ENCODE measurements at places on chromosomes 16 and 17.

GRCh38 chr17:8223356-8224126 is 13.2 kb upstream of the AURKB start:
- DNase-seq = peak; percentile 53

DNA sequence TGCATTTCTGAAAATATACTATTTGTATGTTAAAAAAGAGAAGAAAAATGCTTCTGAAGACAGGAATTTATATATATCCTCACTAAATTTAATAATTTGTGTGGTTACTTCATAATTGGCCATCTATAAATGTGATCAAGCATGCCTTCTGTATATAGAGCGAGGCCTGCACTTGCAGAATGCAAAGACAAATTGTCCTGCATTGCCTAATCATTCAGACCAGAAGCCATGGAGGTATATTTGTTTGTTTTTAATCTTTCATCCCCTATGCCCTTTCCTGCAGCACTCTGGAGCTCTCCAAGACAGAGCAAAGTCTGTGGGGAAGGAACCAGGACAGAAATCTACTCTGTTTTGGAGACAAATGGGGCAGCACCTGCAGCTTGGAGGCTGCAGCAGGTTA is 23.8 kb upstream of the DDX52 start:
- no peak for DNase-seq

GRCh38 chr17:77872714-77873499 is 85.6 kb upstream of the TNRC6C start:
- DNase-seq = no peak

DNA sequence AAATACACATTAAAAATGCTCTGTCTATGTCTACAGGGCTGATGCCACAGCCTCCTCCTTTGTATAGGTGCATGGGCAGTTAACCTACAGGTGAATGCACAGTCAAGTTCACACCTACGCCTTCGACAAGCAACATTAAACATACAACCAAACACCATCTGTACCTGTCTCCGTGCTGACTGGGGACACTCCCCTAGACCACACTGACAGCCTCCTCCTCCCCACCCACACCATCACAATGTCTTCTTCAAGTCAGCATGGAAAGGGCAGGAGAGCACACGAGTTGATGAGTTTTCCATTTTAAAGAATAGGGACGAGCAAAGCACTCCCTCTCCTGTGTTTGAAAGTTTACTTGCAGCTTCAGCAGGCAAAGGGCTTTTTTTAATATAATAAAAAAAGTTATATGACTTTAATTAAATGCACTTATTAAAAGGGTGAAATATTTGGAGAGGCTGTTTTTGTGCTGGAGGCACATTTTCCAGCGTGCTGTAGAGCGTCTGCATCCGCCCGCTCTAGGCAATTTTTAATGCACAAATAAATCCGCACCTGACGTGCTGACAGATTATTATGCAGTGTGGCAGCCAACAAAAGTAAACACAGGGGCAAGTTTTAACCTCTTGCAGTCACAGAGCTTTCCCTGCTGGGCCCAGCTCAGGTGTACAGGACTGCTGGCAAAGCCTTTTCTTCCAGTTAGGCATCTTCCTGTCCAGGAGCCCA is 367.9 kb downstream of the SOX9 start:
- no peak for DNase-seq

DNA sequence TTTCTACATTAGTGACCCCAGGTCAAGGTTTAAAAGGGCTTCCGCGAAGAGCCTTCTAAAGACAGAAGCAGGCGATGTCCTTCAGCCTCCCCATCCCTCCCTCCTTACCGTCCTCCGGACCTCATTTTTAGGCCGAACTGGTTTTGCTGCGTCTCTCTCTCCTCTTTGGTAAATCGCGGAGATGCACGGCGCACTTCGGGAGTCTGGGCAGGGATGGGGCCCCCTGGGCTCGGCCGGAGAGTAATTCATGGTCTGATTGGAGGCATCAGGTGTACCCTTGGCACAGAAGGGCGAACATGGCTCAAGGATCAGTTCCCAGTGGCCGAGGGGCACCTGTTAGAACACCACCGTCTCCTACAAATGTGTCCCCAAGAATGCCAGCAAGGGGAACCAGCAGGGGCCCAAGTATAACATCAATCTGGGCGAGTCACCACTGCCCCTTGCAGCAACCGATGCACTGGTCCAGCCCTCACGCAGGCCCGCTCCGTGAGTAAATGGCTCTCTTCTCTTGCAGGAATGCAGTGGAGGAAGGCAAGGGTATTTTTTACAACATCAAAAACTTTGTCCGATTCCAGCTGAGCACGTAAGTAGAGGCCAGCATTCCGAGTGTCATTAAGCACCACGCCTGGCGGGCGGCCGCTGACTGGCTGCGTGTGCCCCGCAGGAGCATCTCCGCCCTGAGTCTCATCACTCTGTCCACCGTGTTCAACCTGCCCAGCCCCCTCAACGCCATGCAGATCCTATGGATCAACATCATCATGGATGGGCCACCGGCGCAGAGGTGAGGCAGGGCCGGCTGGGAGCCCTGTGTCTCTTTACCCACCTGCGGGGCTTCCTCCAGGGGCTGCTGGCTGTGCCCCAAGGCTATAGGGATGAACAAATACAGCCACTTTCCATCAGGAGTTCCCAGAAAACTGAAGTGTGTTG is 45.6 kb downstream of the MEAK7 start:
- DNase-seq = no peak

GRCh38 chr17:2982854-2983253 is 80.6 kb downstream of the OR1D5 start:
- DNase-seq = no peak

DNA sequence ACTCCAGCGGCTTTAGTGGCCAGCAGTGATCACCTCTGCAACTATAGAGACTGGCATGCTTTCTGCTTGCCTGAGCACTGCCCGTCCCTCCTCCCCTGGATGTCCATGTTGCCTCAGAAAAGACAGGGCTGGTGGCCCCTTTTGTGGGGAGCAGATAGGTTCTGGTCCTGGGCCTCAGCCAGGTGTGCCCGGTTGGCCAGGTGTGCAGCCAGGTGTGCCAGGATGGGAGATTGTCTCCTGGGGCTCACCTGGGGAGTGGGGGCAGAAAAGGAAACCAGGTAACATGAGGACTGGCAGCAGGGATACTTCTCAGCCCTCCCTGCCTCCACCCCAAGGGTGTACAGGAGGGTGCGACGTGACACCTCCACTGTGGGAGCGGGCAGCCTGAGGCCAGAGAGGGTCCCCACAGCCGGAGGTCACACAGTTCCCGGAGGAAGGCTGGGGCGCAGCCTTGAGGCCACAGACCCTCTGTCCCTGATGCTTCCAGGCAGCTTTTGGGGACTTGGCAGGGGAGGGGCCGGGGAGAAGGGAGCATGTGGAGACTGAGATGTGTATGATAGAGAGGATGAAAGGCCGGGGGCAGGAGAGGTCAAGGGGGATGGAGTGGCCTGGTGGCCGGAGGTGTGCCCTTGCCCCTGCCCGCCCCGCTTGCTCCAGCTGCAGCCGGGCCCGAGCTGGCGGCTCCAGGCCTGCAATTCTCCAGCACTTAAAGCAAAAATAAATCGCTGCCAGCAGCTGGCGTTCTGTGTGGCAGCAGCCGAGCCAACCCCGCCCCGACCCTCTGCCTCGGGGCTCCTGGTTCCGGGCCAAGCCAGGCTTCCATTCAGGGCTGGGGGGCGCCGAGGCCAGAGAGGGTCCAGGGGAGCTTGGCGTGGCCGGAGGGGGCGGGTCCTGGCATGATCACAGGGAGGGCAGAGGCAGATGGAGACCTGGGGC is 6.7 kb downstream of the KCNJ12 start:
- DNase-seq = no peak

DNA sequence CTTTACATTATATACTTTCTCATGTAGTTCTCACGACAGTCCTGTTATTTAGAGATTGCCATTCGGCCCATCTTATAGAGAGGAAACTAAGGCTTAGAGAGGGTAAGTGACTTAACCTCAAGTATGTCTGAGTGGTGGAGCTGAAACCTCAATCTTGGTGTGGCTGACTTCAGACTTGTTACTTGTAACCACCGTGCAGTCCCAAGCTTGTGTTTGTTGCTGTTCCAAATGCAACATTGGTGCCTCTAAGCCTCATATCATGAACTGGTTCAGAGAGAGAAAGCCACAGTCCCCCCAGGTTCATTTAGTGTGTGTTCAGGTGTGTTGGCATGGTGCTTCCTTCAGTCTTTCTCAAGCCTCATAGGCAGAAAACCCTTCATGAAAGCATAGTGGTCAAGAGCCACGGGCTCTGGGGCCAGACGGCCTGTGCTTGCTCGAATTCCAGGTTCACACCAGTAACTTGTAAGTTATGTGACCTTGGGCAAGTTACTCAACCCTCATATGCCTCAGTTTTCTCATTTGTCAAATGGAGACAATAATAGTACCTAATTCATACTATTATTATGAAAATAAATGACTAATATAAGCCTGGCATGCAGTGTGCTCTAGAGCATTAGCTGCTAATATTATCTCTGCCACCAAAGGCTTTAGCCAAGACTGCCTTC is 39.9 kb downstream of the CDH1 start:
- DNase-seq = no peak

- no peak for DNase-seq
Measured at GRCh38 chr16:69199382-69199781, 12.4 kb downstream of the SNTB2 start.

DNA sequence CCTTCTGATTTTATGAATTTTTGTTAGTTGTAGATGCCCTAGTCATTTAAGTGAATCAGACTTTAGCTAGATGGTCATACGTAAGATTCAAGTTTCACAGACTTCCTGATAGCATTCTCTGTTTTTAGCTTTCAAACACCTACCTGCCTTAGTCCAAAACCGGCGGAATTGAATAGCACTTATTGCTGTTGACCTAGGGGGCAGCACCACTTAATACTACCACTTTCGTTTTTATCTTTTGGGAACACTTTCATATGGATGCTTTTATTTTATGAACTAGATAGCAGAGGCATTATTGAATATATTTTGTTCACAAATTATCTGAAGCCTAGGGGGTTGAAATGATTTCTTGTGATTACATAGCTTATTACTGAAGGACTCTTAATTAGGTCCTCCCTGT is 31.5 kb downstream of the TADA2A start:
- DNase-seq = no peak

DNA sequence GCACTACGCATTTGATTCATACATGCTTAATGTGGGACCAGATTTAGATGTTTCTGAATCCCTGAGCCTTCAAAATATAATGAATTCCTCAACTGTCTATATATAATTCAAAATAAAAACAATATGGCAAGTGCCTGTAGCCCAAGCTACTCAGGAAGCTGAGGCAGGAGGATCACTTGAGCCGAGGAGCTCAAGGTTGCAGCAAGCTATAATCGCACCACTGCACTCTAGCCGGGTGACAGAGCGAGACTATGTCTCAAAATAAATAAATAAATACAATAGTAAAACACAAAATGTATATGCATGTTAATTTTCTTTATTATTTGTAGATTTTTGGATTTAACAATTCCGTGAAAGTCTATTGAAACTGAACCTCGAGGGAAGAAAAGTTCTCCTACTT is 50.6 kb upstream of the IRX6 start:
- DNase-seq = no peak

DNA sequence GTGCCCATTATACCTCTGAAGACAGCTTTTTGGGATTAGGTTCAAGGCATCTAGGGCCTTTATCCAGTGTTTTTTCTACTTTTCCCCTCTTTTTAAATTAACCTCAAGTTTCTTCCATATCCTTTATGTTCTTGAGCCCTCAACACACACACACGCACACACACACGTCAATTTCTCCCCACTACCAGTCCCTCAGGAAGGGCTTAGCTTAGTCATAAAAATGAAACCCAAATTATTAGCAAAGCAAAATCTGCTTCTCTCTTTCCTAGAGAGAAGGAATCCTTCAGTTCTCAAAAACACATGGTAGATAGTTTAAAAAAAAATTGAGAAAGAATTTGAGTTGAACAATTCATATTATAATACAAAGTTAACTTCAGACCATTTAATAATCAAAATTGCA is 401.1 kb downstream of the XYLT1 start:
- DNase-seq = no peak

DNA sequence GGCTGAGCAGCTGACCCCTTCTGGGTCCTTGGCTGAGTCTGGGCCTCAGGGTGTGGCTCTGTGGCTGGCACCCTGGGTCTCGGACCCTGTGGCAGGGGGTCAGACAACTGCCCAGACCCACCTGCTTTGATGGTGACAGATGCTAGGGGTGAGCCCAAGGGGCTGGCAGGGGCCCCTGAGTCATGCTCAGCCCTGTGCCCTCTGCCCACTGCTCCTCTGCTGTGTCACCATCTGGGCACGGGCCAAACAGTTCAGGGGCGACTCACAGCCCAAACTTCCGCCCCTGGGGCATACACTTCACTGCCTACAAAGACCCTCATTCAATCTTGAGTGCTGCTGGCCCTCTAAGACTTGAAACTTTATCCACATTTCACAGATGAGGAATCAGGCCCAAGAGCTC is 5.7 kb downstream of the ADGRG1 start:
- DNase-seq = peak; percentile 29

DNA sequence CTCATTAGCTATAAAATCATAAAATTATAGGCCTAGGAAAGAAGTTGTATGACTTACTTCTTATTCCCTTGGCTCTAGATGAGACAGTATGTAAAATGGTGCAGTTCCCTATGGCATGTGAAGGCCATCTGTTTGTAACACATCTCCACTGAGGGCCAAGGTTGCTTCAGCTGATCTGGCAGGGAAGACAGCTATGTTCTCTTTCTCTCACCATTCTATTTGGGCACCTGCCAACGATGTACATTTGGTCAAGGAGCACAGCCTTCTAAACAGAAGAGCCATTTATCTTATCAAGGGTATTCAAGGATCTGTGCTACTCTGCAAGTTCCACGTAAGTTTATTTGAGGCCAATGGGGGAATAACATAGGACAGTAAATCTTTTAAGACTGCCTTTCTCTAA is 129.8 kb upstream of the TOM1L1 start:
- DNase-seq = no peak

- no peak for DNase-seq
Measured at GRCh38 chr17:68378268-68379176, 78.8 kb downstream of the WIPI1 start.

GRCh38 chr17:80252871-80253270 is 7.8 kb upstream of the RNF213 start:
- no peak for DNase-seq

GRCh38 chr16:81696961-81697615 is 82.0 kb upstream of the PLCG2 start:
- DNase-seq = no peak

GRCh38 chr16:86498671-86499439 is 11.5 kb upstream of the FOXF1 start:
- DNase-seq = no peak

DNA sequence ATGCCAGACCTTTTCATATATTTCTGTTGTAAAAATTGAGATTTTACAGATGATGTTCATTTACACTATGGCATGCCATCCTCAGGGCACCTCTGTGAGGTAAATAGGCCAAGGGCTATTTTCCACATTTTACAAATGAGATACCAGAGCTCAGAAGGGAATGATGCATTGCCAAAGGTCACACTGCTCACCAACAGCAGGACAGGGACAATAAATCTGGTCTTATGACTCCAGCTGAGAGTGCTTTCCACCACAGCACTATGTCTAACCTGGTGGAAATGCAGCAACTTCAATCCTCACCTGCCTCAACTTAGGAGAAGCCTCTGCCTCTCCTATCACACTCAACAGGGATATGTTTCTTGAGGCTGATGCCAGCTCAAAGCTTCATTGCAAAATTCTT is 40.6 kb downstream of the GRIN2A start:
- no peak for DNase-seq

GRCh38 chr16:12611006-12611477 is 192.6 kb downstream of the CPPED1 start:
- DNase-seq = no peak

- DNase-seq = peak; percentile 17
Measured at GRCh38 chr16:46830417-46830901, 521 bp downstream of the C16orf87 start.

Measured in LoVo (cell line).